Stimulated activated CD8-positive, alpha-beta memory T cell treated with anti-CD3 and anti-CD28 coated beads, Interleukin-12 subunit alpha, Interleukin-12 subunit beta, amount 100 ng/mL, for 4 hours (primary cell): ENCODE measurements at places on chromosomes 5 and 9.

DNA sequence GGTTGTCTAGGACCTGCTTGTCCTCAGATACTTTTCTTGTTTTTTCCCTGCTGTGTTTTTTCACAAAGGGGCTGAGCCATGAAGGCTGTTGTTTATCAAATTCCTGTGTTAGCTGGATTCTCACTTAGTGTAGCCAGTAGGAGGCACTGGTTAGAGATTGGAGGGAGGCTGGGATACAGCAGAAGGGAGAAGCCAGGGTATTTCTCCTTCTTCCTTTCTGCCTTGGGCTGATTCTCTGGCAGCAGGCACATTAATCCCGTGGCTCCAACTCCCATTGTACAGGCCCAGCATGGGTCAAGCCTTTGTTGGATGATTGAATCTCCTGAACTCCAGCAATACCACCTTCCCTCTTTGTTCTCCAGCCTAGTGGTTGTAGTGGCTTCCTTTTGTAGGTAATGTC lies 46.4 kb upstream of the FAM170A start:
- no peak for DNase-seq

- no peak for DNase-seq
Observed at GRCh38 chr5:91095313-91095712, 287.8 kb downstream of the ARRDC3 start.

GRCh38 chr5:79001471-79001870 lies 16.4 kb upstream of the ARSB start:
- DNase-seq, result no peak

DNA sequence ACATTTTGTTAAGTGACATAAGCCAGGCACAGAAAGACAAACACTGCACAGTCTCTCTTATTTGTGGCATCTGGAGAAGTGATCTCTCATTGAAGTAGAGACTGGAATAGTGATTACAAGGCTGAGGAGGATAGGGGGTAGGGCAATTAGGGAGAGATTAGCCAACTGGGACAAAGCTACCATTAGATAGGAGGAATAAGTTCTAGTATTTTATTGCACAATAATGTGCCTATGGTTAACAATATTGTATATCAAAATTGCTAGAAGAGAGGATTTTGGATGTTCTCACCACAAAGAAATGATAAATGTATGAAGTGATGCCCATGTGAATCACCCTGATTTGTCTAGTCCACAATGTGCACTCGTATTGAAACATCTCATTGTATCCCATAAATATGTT lies 281.8 kb downstream of the MTRR start:
- no peak for DNase-seq

- DNase-seq, result no peak
Observed at GRCh38 chr9:118533850-118534249, 829.6 kb downstream of the TLR4 start.

DNA sequence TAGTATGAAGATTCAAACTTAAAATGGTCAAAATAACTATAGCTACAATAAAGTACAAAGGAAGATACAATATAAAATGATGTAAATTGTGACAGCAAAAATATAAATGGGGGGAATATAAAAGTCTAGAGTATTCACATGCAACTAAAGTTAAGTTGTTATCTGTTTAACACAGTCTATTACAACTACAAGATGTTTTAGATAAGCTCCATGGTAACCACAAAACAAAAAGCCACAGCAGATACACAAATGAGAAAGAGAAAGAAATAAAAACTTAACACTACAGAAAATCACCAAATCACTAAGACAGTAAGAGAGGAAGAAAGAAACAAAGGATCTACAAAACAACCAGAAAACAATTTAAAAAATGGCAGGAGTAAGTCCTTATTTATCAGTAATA lies 17.0 kb upstream of the SH3TC2 start:
- no peak for DNase-seq

DNA sequence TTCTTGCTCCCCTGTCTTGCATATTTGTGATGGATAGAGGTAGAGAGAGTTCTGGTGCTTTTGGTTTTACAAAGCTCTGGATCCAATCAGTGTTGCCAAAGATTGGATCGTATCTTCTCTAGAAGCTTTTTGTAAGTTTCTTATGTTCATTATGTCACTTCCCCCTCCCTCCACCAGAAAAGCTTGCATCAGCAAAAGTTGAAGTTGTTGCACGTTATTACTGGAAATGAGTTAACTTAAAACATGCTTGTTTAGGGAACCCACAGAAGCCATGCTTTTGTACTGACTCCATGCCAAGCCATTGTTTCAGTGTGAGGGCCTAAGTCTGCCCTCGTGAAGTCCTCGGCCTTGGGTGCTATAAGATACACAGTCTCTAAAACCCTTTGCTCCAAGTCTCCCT lies 186.5 kb downstream of the ERCC6L2 start:
- no peak for DNase-seq

GRCh38 chr9:28801144-28801799 lies 1228.0 kb upstream of the C9orf72 start:
- no peak for DNase-seq

GRCh38 chr5:6083311-6083978 lies 294.9 kb downstream of the MED10 start:
- DNase-seq, result no peak
